ENCODE measurements at places on chromosomes 6 and 20.

- no peak for DNase-seq
Observed at GRCh38 chr6:134517145-134517658, 199.3 kb upstream of the SGK1 start.

DNA sequence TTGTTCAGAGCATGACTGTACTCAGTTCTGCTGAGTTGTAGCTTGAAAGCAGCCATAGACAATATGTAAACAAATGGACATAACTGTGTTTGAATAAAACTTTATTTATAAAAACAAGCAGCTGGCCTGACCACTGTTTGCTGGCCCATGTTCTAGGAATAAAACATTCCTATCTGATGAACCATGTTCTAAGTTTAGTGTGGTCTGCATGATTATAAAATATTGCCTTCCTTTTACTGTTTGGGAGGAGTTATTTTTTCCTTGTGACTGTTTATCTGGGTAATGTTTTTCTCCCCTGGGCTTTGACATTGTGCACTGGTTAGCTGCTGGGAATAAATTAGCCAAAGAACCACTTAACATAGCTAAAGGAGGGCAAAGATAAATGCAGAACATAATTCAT, 55.1 kb downstream of the CDS2 start:
- DNase-seq, result no peak

DNA sequence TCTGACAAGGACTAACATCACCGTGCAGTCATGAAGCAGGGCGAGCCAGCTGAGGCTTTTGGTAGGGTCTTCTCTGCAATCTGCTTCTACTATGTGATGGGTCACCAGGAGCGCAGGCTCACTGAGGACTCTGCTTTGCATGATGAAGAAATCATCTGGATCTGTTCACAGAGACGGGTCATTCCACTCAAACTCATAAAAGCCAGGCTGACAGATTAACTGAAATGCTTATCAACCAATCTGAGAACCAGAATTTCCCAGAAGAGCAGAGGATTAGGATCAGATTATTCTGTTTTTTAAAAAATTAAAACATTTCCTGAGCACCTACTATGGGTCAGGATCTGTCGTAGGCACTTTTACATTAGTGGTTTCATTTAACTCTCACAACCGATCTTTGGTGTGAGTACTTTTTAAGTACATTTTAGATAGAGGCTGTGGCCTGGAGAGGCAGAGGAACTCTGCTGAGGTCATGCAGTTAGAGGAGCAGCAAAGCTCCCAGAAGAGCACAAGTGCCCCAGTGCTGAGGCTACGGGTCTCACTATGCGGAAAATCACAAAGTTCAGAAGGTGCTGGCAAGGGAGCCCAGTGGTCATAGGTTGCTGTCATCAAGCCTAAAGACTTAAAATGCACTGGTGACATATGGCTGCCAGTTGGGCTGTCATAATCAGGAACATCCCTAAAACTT, 109.1 kb downstream of the BACH2 start:
- DNase-seq, result peak; percentile 49

GRCh38 chr6:122676146-122676545, 65.9 kb downstream of the PKIB start:
- no peak for DNase-seq

- DNase-seq, result no peak
Observed at GRCh38 chr6:156820089-156820798, 43.1 kb downstream of the ARID1B start.

DNA sequence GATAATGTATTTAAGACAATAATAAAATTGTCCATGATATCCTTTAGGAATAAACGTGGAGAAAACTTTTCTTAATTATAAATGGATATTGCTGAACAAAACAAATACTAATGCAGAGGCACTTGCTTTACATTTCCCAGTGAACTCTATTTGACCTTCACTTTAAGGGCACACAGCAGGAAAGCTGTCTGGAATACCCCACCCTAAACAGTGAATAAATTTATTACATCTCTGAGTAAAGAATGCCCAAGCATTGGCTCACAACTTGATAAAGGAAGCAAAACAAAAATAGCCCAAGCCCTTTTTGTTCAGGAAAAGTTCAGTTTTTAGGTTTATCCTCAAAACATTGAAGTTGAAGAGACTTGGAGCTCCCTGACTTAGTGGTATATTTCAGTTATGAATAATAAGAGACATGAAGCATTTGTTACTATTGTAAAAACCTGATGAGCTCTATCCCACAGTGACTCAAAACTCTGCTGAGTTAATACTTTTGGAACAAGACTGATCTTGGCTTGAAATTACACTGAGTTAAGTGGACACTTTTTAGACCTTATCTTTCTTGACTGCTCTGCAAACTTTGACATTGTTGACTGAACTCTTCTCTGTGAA, 353.9 kb downstream of the BCKDHB start:
- DNase-seq, result no peak

GRCh38 chr20:2879146-2879545, 5.9 kb downstream of the PTPRA start:
- no peak for DNase-seq

DNA sequence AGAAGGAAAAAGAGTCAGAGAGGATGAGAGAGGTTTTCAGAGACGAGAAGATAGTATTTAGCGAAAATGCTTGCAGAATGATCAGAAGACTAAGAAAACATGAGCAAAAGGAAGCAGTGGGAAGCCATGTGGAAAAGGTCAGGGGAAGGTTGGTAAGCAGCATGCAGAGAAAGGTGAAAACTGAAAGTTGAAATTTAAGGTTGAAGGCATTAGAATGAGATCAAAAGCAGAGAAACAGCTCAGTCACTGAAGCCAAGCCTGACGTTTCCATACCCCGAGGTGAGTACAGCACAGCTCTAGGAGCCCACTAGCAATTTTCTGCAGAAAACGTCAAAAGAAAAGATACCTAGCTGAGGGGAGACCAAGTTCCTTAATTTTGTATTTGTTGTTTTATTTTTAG, 19.1 kb upstream of the TFB1M start:
- DNase-seq, result no peak

DNA sequence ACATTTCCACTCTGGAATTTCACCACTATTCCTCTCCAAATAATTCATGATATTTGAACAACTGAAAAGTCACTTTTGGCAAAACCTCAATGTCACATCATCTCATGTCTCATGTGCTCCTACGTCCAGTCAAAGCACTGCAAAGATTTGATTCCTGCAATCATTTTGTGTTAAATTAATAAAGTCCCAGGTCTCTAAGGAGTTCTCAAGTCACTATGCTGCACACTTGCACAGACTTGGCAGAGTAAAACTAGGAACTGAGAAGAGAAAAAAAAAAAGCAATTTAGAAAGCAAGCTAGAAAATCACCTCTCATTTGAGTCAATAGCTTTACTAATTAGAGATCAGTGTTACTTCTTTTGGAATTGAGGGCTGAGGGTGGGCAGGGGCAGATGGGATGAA, 11.2 kb downstream of the TBX18 start:
- DNase-seq, result no peak

- no peak for DNase-seq
Observed at GRCh38 chr20:10105046-10105445, 70.3 kb downstream of the ANKEF1 start.

DNA sequence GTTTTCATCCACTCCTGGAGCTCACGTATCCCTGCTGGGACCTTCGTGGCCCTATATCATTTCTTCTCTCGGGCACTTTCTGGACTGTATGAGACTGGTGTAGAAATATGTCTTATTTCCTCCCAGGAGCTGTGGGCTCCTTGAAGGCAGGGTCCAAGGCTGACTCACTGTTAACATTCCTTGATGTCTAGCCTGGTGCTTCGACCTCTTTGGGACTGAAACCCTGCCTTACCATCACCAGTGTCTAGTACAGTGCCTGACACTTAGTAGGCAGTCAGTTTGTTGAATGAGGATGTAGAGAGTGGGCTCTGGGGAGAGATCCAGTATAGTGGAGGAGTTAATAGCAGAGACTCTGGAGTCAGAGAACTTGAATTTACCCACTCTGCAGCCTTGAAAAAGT, 23.6 kb downstream of the POFUT1 start:
- no peak for DNase-seq

DNA sequence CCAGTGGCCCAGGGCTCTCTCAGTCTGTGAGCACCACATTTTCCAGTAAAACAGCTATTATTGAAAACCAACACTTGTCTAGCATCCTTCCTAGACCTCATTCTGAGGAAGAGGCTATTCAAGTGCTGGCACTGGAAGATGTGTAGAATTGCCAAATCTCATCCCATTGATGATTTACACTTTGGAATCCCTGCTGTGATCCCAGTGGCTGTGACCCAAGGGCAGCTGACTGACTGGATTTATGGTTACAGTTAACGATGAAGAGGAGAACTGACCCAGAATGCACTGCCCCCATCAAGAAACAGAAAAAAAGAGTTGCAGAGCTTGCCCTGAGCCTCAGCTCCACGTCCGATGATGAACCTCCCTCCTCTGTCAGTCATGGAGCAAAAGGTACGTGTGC, 2.4 kb downstream of the CMTR1 start:
- no peak for DNase-seq

- DNase-seq, result no peak
Observed at GRCh38 chr20:58883241-58883691, 30.8 kb downstream of the GNAS start.

GRCh38 chr6:101912311-101912710, 518.8 kb downstream of the GRIK2 start:
- DNase-seq, result no peak

DNA sequence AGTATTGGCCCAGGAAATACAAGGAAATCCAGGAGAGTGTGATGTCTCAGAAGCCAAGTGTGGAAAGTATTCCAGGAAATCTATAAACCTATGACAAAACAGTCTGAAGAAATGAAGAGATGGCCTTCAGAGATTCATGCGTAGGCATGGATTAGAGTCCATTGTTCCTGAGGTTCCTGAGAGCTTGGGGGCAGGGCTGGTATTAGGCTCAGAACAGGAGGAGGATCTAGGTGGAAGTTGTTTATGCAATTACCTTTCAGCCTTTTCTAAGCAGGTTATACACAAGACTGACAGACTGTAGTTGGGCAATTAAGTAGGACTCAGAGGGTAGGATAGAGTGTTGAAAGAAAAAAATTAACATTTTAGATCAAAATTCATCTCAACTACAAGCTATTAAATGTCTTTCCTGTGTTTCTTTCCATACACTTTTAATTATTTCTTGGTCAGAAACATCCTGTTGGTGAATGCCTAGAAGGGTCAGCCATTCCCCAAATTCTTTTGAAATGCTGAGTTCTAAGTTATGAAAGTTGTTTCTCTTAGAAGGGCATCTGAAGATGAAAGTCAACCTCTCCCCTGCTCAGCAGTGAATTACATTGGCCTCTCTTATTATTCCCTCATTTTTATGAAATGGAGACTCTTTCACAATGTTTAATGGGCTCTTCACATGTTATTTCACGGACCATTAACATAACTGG, 201.2 kb upstream of the MYLIP start:
- DNase-seq, result no peak

DNA sequence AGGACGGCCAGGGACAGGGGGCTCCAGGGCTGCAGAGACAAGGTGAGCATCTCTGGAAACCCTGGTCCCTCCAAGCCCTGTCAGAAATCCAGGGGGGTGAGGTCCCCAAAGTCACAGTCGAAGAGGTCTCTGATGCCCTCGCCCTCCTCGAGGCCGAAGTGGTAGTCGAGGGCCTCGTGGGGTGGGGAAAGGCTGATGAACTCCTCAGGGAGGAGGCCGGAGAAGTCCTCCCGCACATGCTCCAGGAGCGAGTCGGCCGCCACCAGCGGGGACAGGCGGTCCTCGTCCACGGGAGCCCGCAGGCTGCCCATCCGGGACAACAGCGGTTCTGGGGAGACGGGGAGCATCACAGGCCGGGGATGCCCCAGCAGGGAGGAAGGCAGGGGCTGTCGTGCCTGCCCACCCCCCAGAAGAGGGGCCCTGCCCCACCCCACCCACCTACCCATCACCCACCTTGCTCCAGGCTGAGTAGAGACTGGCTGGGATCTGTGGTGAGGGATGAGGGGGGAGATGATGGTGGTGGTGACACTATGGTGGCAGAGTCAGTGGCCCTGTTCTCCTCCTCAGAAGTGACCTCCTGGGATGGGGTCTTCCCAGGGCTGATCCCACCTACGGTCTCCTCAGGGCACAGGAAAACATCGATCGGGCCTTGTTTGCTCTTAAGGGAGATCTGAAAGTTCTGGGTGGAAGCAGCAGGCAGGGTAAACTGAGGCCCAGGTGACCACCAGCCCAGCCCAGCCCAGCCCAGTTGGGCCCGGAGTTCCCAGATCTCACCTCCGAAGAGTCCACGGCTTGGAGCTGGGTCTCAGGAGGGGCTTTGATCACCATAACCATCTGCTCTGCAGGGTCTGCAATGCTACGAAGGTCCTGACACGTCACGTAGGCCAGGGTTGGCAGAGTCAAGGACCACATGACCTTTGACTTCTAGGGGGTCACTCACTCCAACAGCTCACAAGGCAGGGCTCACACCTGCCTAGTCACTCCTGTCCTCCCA, 2.7 kb upstream of the NECAB3 start:
- DNase-seq, result no peak

GRCh38 chr20:54084727-54085388, 14.5 kb upstream of the BCAS1 start:
- no peak for DNase-seq

- DNase-seq, result no peak
Observed at GRCh38 chr6:16370943-16371342, 132.6 kb downstream of the GMPR start.

GRCh38 chr6:33126101-33126714, 50.4 kb downstream of the HLA-DPB1 start:
- DNase-seq, result peak; percentile 75

DNA sequence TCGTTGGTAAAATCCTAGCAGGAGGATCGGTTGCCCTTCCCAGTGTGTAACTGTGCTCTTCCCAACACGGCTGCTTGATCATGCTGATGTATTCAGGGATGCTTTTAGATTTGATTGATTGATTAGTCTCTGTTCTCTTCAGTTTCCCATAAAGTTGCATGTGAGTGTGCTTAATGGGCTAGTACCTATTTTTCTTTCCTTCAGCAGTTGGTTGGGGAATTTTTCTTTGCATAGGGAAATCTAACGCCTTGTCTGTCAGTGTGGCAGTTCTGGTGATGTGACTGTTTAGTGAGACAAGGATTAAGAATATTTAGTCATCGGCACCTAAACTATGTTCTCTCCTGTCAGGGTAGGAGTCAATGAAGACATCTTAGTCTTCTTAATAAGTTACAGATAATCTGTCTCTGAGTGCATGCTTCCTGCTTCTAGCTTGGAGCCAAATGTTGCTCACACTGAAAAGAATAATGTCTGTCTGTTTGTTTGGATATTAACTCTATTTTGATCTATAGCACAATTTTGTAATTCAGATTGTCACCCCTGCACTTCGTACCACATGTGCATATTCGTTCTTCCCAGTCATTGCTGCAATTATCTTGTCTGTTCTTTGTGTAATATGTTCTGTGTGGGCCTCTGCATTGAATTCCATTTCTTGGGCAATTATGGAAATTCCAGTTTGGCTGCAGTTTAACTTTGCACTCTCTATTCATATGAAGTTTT, 169.9 kb downstream of the EDN1 start:
- no peak for DNase-seq

GRCh38 chr20:33522256-33522820, 32.4 kb downstream of the CBFA2T2 start:
- no peak for DNase-seq

- DNase-seq, result no peak
Observed at GRCh38 chr20:1491281-1491840, at the start of gene SIRPB2. SIRPB2 (minus strand) TSS chr20:1491420; CDS start chr20:1491359, 61 bp downstream.
